ENCODE measurements at places on chromosomes 5 and 9.

GRCh38 chr5:134578578-134579283 lies 53.3 kb downstream of the JADE2 start:
- no peak for DNase-seq

- peak; percentile 88 for DNase-seq
These were observed 5.3 kb downstream of the RALGDS start for GRCh38 chr9:133115604-133116345.

DNA sequence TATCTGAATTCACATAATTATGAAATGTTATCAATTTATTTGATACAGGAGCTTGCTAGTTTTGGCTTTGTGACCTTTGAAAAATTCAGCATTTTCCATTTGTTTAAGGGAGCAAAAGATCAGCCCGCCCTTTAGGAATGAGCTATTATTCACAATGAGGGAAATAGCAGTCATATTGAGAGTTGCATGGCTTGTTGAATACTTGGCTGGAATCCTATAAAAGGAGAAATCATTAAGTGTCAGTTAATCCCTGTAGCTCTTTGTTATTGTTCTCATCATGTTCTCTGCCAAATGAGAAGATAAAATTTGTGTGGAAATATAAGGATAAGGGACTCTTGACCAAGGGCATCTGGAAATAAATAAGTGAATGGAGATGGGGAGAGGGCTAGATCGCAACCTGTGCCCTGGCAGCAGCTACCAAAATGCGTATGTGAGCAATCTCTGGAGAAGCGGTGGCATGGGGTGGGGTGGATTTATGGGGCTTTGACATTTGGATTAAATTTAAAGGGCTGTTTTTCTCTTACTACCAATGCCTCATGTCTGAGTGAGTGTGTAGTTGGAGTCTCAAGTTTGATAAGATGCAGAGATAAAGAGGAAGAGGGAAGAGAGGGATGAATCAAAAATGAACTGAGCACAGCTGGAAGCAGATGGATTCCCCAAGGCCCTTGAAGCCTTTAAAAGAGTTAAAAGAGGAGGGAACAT lies 237.6 kb downstream of the NNT start:
- DNase-seq: no peak

GRCh38 chr9:16964228-16964627 lies 93.8 kb upstream of the BNC2 start:
- no peak for DNase-seq

GRCh38 chr9:132267660-132268059 lies 87.1 kb downstream of the SETX start:
- no peak for DNase-seq

- no peak for DNase-seq
These were observed 376.2 kb upstream of the CLINT1 start for GRCh38 chr5:158235159-158235547.

DNA sequence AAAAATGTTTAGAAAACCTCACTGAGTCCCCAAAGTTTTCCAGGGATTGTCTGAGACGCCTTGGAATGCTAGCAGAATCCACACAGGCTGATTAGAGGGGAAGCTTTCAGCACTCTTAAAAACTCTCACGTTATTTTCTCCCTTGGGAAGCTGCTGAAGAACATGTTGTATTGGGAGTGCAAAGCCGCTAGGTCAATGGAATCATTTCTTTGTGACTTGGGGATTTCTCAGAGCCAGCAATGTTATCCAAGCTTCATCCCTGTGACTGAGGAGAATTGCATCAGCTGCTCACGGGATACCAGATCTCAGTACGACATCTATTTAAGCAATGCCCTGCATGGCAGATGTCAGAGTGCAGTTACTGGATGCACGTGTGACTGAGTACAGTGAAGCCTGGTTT lies 426.4 kb upstream of the MPDZ start:
- peak; percentile 86 for DNase-seq

DNA sequence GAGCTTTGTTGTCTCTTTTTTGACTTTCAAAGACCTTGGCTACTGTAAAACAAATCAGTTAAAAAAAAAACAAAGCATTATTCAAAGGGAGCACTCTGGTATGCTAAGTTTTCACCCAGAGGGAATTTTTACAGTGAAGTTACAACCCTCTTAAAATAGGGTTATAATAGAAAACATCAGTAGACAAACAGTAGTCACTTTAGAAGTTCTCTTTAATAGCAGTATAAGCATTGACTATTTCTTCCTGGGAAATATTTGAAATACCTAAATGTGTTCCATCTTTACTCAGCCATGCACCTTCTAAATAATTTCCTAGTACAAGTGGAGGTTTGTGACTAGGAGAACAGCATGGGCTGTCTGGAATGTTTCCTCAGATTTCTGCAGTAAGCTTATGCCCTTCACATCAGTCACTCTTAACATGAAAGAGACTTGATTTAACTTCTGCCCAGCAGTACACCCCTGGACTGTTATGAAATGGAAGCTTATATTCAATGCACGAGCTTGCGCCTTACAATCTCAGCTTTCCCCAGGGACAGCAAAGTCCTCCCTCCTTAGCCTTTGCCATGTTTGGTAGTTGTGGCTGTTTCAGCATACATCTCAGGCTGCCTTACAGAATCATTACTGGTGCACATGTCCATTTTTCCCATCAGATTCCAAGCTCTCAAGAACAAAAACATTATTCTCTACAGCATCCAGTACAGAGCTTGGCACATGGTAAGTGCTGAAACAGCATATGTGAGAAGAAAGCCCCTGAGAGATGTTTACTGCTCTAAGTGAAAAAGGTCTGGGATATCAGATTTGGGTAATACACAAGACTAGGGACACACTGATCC lies 191.5 kb downstream of the ZNF608 start:
- no peak for DNase-seq

DNA sequence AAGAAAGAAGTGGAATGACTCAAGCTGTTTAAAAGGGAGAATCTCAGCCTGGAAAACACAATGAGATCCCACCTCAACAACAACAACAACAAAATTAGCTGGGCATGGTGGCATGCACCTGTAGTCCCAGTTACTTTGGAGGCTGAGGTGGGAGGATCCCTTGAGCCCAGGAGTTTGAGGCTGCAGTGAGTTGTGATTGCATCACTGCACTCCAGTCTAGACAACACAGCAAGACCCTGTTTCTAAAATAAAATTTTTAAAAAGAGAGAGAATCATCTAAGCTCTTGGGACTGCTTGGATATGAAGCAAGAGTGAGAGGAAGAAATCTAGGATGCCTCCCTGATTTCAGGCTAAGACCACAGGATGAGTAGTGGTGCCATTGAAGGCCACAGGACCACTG lies 47.4 kb upstream of the KIF2A start:
- DNase-seq: no peak

DNA sequence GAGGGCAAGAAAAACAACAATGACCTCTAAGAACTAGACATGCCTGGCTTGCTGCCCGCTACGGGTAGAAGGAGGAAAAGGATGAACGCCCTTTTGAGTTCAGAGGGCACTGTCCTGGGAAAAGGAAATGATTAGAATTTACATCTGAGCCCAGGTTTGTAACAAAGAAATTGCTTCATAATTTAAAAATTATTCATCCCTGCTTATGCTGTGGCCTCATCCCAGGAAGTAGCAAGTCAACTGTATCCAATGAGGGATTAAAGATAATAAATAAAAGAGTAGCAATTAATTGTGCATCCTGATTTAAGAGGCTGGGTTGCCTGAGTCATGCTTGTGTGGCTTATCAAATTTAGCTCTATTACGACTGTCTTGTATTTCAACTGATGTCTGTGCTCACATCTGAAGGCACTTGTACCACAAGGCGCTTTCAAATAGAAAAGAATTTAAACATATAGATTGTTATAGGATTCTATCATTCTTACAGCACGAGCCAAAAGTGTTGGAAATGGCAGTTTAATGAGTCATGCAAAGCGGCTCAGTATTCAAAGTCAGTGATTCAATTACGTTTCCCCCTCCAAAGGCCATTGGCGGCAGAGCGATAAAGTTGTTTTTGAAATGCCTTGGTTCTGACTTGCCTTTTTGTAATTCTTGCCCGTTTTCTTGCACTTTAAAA lies 40.0 kb upstream of the DMRT1 start:
- DNase-seq: no peak

DNA sequence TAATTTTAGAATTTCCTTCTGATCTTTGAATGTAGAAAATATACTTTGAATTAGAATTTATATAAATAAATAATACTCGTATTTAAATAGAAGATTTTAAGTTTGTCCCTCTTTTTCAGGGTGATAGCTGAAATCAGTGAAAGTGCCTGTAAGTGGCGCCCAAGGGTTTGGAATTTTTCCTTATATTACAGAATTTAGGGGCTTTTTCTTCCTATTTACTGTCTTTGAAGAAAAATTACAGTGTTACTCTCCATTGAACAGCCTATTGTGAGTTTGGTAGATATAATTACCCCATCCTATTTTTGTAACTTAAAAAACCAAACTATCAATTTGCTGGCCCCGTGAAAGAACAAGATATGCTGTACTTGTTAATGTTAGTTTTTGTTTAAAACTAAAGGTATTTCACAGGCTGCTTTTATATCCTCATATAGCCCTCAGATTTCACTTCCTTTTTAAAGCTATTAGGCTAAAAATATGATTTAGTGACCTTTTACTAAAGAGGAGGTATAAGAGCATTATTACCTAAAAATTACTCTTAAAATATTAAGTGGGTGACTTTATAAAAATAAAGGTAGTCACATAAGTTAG lies 3.2 kb downstream of the MAP3K1 start:
- no peak for DNase-seq

All from lower leg skin (tissue), 4 donors.